ENCODE measurements at places on chromosomes 12 and 14.

DNA sequence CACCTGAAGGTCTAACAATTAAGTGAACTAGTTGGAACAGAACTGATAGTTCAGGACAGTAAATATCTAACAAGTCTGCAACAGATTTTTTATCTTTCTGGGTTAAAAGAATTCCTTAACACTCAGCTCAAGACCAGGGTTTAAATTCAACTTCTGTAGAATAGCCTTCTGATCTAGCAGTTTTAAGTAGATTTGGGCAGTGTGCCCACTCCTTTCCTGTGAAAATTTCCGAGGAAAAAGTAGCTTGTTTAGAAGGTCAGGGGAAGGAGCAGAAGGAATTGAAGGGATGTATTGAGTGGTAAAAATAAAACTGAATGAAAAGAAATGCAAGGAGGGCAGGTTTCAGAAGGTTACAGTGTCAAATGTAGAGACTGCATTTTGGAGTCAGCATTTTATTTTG is 45.8 kb downstream of the ATL1 start:
- no peak for DNase-seq

DNA sequence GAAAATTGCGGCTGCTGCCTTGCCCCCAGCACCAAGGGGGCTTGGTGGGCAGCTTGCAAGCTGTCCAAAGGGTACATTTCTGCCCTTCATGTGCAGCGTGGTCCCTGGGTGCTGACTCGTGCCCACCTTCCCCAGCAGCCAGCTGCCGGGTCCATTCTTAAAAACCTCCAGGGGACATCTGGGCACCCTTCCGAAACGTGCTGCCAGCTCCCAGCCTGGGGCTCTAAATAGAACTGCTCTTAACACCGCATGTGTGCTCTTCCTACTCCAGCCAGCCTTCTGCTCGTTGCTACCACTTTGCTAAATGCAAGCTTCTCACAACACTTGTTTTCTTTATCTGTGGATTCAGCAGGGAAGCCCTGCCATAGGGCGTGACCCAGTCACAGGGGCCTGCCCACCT is 66.0 kb downstream of the RIMBP2 start:
- no peak for DNase-seq

DNA sequence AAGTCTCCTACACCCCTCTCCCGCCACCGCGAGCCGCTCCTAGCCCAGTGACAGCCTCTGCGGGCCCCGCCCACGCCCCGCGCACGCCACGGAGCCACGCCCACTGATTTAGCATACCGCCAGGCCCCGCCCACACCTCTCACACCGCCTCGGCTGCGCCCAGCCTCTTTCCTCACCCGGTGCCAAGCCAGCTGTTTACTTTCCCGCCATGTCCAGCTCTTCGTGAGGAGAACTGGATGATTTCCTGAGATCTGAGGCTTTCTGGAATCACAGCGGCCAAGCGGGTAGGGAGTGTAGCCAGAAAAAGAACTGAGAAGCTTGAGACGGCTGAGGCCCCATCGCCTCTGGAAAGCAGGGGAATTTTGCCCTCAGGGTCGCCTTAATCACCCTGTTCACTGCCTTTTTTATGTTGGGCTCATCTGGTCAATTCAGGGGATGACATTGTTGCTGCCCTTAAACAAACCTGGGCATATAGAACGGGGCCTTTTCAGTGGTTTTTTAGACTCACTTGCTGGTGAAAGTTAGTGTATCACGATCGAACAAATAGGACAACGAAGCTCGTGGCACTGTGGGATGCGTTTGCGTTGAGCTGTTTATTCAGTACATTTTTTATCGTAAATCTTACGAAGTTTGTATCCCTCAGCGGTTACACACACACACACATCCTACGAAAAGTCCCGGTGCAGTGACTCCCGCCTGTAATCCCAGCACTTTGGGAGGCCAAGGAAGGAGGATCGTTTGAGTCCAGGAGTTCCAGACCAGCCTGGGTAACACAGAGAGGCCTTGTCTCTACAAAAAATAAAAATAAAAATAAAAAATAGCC is at the start of gene RNF212B:
TSS of gene RNF212B (plus strand) at position 165 of the 823 bp plus-strand sequence. CDS start 2,410 bp downstream, outside the sequence.
- peak; percentile 34 for DNase-seq

- no peak for DNase-seq
These were observed 12.5 kb upstream of the CRADD start for GRCh38 chr12:93664573-93665138.

DNA sequence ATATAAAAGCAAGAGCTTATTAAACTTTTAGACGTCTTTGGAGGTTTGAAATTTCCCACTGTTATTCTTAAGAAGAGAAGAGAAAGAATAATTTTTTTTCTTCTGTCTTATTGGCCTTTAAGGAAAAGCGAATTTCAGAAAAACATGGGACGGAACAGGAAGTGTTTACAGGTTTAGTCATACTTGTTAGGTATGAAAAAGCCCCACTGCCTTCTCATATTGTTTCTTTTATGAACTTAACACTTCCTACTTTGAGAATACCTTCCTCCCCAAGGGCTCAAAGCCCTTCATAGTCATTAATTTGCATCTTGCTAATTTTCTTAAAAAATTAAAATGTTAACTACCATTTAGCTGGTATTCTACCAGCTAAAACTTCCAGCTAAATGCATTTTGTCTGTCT is 82.0 kb downstream of the ETV6 start:
- DNase-seq, result no peak

- no peak for DNase-seq
These were observed 240.0 kb downstream of the AACS start for GRCh38 chr12:125305231-125305630.

GRCh38 chr12:51359851-51360250 is 13.4 kb upstream of the CELA1 start:
- no peak for DNase-seq

All from NCI-H510A (cell line).